ENCODE measurements at places on chromosomes 2 and 18.

DNA sequence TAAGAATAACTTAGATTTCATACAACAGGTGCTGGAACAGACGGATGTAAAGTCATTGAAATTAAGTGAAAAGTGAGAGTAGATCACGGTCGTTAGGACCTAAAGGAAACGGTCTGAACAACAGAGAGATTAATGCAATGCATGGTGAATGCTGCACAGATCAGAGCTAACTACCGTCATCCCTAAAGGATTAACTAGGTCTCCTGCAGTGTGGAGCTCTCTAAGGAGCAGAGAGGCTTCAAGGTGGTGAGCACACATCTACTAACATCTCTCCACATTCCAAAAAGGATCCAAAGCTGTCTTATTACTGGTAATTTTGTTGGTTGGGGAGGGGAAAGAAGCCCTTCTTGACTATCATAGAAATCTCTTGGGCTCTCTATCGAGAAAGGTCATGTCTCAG is 75.3 kb downstream of the CABYR start:
- no peak for DNase-seq

GRCh38 chr18:13141209-13141608 is 77.4 kb upstream of the LDLRAD4 start:
- DNase-seq, result no peak

GRCh38 chr2:54606393-54606958 is 117.0 kb upstream of the EML6 start:
- peak; percentile 32 for DNase-seq

DNA sequence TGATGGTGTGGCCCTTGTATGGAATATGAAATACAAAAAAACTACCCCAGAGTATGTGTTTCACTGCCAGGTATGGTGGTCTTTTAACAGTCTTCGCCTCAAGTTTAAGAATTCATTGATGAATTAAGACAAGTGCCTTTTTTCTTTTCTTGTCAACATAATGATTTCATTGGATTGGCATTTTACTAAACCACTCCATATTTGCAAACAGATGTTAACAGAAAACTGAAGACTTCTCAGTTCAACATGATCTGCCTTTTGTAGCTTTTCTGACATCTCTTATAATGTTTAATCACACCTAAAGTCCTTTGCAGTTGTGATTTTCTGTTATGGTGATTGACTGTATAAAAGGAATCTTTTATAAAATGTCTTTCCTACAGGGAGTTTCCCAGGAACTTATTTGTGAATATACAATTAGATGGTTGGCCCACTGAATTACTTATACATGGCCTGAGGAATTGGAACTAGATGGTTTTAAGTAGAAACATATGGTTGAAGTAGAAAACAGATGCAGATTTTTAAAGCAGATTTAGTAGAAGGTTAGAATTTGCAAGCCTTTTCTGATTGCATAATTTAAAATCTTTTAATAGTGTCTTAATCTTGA is 39.7 kb downstream of the DYNC1I2 start:
- no peak for DNase-seq

DNA sequence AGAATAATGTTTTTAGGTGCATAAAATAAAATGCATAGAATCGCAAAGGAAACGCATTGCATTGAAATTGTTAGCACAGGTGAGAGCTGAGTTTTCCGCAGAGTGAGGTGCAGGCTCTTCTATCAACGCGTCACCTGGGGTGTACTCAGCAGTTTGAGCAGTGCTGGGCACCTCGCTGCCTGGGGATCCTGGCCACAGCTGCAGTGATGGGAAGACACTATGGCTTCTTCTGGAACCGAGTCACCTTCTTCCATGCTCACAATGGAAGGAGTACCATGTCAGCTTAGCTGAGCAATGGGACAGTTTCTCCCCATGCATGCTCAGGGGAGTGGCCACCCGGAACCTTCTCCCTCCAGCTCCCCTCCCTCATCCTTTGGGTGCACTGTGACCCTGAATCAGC is 95.4 kb upstream of the OTOS start:
- DNase-seq, result no peak

- peak; percentile 48 for DNase-seq
Measured at GRCh38 chr2:2184549-2185249, 146.4 kb downstream of the MYT1L start.

GRCh38 chr2:36271266-36271665 is 84.3 kb upstream of the CRIM1 start:
- DNase-seq, result no peak

DNA sequence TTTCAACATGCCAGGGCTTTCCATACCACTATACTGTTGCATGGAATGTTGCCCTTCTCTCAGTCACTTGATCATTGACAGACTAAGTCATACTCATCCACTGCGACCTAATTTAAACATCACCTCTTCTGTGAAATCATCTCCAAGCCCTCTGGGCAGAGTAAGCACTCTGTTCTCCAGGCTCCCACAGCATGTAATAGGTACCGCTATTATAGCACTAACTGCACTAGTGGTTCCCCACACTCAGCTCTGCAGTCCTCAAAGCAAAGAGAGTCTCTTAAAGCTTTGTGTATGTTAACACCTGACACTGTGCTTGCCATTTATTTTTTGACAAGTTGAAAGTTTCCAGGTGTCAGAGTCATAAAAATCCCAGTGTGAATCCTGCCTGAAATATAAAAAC is 947.2 kb downstream of the ERBB4 start:
- no peak for DNase-seq

GRCh38 chr2:98552499-98553179 is 55.7 kb downstream of the COA5 start:
- no peak for DNase-seq

All from head of caudate nucleus (tissue), 42 donors.